MM.1S (cell line): ENCODE measurements at places on chromosomes 1 and 21.

- H3K4me1 ChIP-seq = no peaks in the 10 kb centered on the region
- no peak overlapping the region for H3K27ac ChIP-seq
- H3K4me3 ChIP-seq = no peak overlapping the region
- H3K36me3 ChIP-seq = no peaks in the 10 kb centered on the region
- no peaks in the 10 kb centered on the region for H3K27me3 ChIP-seq
Measured at GRCh38 chr1:207903053-207903452, 7.9 kb downstream of the CD34 start.

- peak overlapping the region; percentile 94 for H3K4me3 ChIP-seq
- H3K27me3 ChIP-seq = no peaks in the 10 kb centered on the region
- peak overlapping the region; percentile 100 for H3K27ac ChIP-seq
- peaks cover 18% of the 10 kb centered on the region for H3K36me3 ChIP-seq
- peak; percentile 48 for DNase-seq
Measured at GRCh38 chr1:117607471-117607870, 1.6 kb downstream of the TENT5C start.

- no peak overlapping the region for H3K4me3 ChIP-seq
- H3K4me1 ChIP-seq = no peaks in the 10 kb centered on the region
- DNase-seq = no peak
- no peaks in the 10 kb centered on the region for H3K27me3 ChIP-seq
- peaks cover 32% of the 10 kb centered on the region for H3K36me3 ChIP-seq
- H3K27ac ChIP-seq = no peak overlapping the region
Measured at GRCh38 chr21:46443910-46444309, 14.8 kb upstream of the DIP2A start.

GRCh38 chr21:43188592-43189210, 19.9 kb downstream of the CRYAA start:
- H3K4me1 ChIP-seq = no peaks in the 10 kb centered on the region
- H3K27me3 ChIP-seq = peaks cover 16% of the 10 kb centered on the region
- H3K27ac ChIP-seq = no peak overlapping the region
- H3K36me3 ChIP-seq = no peaks in the 10 kb centered on the region
- DNase-seq = no peak

DNA sequence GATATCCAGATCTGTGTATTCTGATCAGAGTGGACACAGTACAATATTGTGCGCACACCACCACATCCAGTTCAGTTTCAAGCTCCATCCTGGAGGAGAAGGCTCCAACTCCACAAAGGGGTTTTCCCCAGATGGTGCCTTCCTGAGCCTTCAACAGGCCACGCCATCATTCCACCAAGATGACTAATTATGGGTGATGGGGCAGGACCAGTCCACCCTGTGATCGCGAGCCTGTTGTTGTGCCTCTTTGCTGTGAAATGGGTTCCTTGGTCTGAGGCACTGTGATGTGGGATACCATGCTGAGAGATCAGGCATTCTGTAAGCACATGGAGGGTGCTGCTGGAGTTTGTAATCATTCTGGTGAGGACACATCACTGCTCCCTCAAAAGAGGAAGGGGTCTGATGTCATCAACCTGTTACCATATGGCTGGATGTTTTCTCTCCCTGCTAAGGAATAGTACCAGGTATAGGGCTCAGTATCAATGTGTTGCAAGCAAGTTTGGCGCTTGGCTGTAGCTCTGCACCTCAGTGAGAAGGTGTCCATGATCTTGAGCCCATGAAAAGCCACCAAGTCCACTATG, 6.7 kb upstream of the SH2D2A start:
- H3K27ac ChIP-seq = no peak overlapping the region
- no peaks in the 10 kb centered on the region for H3K36me3 ChIP-seq
- no peak for DNase-seq

DNA sequence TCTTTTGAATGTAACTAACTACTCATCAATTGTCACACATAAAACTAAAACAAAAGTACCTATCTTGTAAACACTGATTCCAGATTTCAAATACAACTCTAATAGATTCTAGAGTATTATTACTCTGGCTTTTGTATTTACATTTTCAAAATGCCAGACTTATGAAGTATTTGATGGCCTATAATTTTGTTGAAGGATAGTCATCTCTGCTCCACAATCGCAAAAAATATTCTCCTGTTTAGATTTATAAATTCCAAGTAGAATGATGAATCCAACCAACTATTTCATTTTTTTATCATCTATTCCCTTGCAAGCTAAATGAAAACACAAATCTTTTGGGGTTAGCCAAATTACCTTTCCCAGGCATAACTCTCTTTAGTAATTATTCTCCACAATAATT, 75.0 kb upstream of the GUCA2A start:
- no peak for DNase-seq
- peaks cover 10% of the 10 kb centered on the region; the same call in 1 of the 2 replicates for H3K4me1 ChIP-seq
- H3K27me3 ChIP-seq = no peaks in the 10 kb centered on the region

DNA sequence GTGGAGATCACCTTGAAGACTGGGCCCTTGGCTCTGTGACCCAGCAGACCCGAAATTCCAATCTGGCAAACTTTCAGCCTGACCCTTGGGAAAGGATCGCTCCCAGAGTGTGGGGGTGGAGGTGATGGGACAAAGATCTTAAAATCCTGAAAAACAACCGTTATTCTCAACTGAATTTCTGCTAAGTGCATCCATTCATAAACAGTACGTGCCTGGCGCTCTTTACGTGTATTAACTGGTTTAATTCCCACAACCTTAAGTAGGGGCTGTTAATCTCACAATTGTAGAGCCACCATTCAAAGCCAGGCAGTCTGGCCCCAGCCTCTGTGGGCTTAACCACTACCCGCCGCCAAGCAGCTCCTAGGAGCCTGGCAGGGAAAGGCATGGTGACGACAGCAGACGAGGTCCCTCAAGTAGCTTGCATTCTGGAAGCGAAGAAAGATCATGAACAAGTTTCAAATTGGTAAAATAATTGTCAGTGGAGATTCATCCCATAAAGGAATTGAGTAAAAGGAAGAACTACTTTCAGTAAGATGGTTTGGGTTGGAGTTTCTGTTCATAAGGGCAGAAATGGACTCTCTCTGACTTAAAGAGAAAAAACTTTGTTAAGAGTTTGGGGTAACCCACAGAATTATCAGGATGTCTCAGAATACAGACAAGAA, 11.4 kb upstream of the RGS16 start:
- peak overlapping the region; percentile 53; the same call in 1 of the 2 replicates for H3K27ac ChIP-seq
- DNase-seq = no peak
- H3K36me3 ChIP-seq = no peaks in the 10 kb centered on the region
- H3K27me3 ChIP-seq = peaks cover 19% of the 10 kb centered on the region
- peaks cover 20% of the 10 kb centered on the region for H3K4me1 ChIP-seq
- H3K4me3 ChIP-seq = peak overlapping the region; percentile 52

GRCh38 chr21:45897191-45898027, 84.2 kb upstream of the COL6A1 start:
- no peaks in the 10 kb centered on the region for H3K36me3 ChIP-seq
- H3K27me3 ChIP-seq = peaks cover 17% of the 10 kb centered on the region; the same call in 1 of the 2 replicates
- DNase-seq = no peak
- no peak overlapping the region for H3K4me3 ChIP-seq
- no peaks in the 10 kb centered on the region for H3K4me1 ChIP-seq

- no peaks in the 10 kb centered on the region for H3K27me3 ChIP-seq
- H3K36me3 ChIP-seq = no peaks in the 10 kb centered on the region
- no peak overlapping the region for H3K27ac ChIP-seq
- H3K4me1 ChIP-seq = 0 out of 2 replicates have a peak, but pooled peaks cover 7% of the 10 kb centered on the region
Measured at GRCh38 chr1:211473823-211474222, 18.1 kb downstream of the RD3 start.

DNA sequence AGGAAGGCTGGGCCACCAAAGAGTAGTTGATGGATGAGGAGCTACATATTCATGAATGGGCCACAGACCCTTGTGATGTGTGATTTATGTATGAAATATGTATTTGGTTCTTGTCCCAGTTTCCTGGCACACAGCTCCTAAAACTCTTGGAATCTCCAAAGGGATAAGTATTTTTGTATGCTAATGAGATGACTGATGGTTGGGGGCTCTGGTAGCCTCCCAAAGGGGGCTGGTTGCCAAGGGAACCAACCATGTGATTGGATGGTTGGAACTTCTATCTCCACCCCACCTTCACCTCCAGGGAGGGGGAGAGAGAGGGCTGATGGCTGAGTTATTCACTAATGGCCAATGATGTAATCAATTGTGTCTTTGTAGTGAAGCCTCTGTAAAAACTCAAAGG, 77.1 kb downstream of the ZNF281 start:
- no peak overlapping the region for H3K27ac ChIP-seq
- no peak overlapping the region for H3K4me3 ChIP-seq
- H3K4me1 ChIP-seq = no peaks in the 10 kb centered on the region
- no peaks in the 10 kb centered on the region for H3K36me3 ChIP-seq

- peaks cover 10% of the 10 kb centered on the region for H3K4me1 ChIP-seq
- no peak overlapping the region for H3K4me3 ChIP-seq
- peaks cover 17% of the 10 kb centered on the region for H3K27me3 ChIP-seq
- no peak for DNase-seq
Measured at GRCh38 chr1:234722270-234722704, 112.3 kb upstream of the IRF2BP2 start.

- no peak overlapping the region for H3K27ac ChIP-seq
- no peaks in the 10 kb centered on the region for H3K36me3 ChIP-seq
- no peaks in the 10 kb centered on the region for H3K27me3 ChIP-seq
- DNase-seq = no peak
- peaks cover 6% of the 10 kb centered on the region; the same call in 1 of the 2 replicates for H3K4me1 ChIP-seq
- no peak overlapping the region for H3K4me3 ChIP-seq
Measured at GRCh38 chr1:47433037-47433421, 4.8 kb upstream of the FOXD2 start.

DNA sequence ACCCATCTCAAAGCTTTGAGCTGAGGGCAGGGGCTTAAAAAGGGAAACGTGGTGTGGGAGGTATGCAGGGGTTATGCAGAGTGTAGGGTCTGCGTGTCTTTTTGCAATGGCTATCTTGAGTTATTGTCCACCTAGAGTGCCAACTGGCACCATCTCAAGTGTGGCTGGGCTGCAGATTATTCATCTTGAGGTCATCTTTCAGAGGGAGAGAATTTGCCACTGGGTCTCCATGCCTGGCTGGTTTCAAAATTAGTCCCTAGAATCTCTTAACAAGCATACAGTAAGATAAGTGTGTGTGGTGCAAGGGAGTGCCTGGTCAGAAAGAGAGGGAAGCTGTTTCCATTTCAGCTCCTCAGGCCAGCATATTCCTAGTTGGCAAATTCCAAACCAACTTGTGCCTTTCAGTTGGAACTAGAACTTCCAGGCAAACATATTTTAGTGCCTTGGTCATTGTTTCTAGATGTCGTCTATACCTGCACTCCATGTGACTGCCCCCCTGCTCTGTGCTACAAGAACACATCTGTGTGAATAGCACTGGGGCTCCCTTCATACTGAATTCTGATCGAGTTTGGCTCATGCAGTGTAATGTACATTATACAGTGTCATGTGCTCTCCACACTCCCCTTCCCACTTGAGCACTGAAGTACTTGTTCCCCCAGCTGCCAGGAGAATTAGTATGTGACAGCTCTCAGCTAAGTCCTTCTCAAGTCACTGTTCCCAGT, 5.0 kb upstream of the OR2T8 start:
- H3K27ac ChIP-seq = no peak overlapping the region

- peak; percentile 76 for DNase-seq
- H3K36me3 ChIP-seq = peaks cover 12% of the 10 kb centered on the region; the same call in 1 of the 2 replicates
- H3K27ac ChIP-seq = peak overlapping the region; percentile 80
- no peaks in the 10 kb centered on the region for H3K27me3 ChIP-seq
Measured at GRCh38 chr1:87333692-87334347, 5.1 kb downstream of the LMO4 start.

DNA sequence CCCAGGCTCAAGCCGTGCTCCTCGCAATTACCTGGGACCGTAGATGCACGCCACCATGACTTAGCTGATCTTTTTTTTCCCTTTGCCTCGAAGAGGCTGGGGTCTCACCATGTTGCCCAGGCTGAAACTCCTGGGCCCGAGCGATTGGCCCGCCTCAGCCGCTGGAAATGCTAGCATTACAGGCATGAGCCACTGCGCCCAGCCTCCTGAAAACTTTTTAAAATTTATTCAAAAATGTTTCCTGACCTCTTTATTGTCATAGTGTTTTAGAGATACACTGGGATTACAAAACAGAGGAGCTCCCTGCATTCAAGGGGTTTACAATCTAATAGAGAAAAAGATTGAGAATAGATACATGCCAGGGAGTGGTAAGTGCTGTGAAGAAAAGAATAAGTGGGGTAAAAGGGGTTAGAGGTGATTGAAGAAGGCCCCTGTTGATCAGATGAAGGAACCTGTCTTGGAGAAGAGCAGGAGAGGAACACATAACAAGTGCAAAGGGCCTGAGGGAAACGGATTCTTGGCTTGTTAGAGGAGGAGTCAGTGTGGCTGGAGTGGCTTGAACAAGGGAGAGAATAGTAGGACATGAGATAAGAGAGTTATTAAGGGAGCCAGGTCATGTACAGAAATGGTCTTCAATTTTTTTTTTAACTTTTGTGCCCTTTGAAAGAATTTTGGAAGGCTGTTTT, 1.7 kb upstream of the TRIM33 start:
- H3K27me3 ChIP-seq = no peaks in the 10 kb centered on the region
- peak overlapping the region; percentile 27; the same call in 1 of the 2 replicates for H3K4me3 ChIP-seq
- no peak for DNase-seq
- no peaks in the 10 kb centered on the region for H3K36me3 ChIP-seq

- DNase-seq = no peak
- H3K4me1 ChIP-seq = no peaks in the 10 kb centered on the region
- H3K4me3 ChIP-seq = no peak overlapping the region
- no peak overlapping the region for H3K27ac ChIP-seq
- H3K27me3 ChIP-seq = no peaks in the 10 kb centered on the region
Measured at GRCh38 chr1:180415236-180415848, 87.0 kb downstream of the ACBD6 start.

GRCh38 chr1:232390590-232390989, 239.3 kb downstream of the SIPA1L2 start:
- H3K4me1 ChIP-seq = no peaks in the 10 kb centered on the region
- no peak for DNase-seq
- no peaks in the 10 kb centered on the region for H3K36me3 ChIP-seq
- no peak overlapping the region for H3K27ac ChIP-seq

DNA sequence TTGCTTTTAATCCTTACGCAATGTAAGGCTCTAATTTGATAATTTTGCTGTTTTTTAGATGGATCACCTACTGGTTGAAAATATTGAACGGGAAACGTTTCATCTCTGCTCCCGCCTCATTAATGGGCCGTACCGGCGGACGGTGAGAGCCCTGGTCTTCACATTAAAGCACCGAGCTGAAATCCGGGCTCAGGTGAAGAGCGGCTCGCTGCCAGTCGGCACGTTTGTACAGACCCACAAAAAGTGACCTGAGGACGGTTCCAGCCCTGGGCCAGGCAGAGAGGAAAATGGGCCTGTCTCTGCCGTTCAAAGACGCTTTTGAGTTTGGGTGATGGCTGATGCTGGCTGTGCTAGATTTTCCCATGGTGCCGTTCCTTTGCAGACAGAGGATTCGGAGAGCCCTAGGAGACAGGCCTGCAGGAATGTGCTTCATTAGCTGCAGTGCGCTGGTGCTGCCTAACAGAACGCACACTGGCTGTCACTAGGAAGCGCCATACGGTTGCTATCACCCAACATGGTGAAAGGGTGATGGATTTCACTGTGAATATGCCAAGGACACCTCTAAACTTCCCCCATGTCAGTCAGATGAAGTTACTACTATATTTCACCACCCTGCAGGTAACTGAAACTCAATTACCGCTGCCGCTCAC, 42.9 kb downstream of the TCEANC2 start:
- no peaks in the 10 kb centered on the region for H3K36me3 ChIP-seq
- H3K27me3 ChIP-seq = no peaks in the 10 kb centered on the region
- H3K4me1 ChIP-seq = no peaks in the 10 kb centered on the region
- H3K4me3 ChIP-seq = no peak overlapping the region
- DNase-seq = no peak

GRCh38 chr1:118920124-118920717, 67.9 kb downstream of the TBX15 start:
- no peaks in the 10 kb centered on the region for H3K27me3 ChIP-seq
- no peak for DNase-seq
- H3K4me3 ChIP-seq = no peak overlapping the region
- H3K4me1 ChIP-seq = peaks cover 17% of the 10 kb centered on the region
- H3K36me3 ChIP-seq = no peaks in the 10 kb centered on the region

GRCh38 chr1:199546323-199546722, 481.2 kb upstream of the NR5A2 start:
- H3K4me1 ChIP-seq = peaks cover 15% of the 10 kb centered on the region
- no peaks in the 10 kb centered on the region for H3K27me3 ChIP-seq
- no peak overlapping the region for H3K4me3 ChIP-seq
- no peak for DNase-seq
- H3K36me3 ChIP-seq = no peaks in the 10 kb centered on the region
